Ovary (tissue), 10 donors: ENCODE measurements at places on chromosomes 1 and 21. TPM values are rescaled to one million over a fixed set of nuclear protein-coding genes. Genes with fewer than 3 reads are reported as not detected.

PEX10 gene
- 25.9 TPM for total RNA-seq

TNFRSF18 gene
- total RNA-seq = not detected

ZNF683 gene
- total RNA-seq = not detected

GRCh38 chr1:221801251-221801661 is 59.4 kb upstream of the DUSP10 start:
- no peaks in the 10 kb centered on the region for H3K36me3 ChIP-seq
- H3K27me3 ChIP-seq = no peaks in the 10 kb centered on the region
- H3K4me3 ChIP-seq = no peak overlapping the region
- H3K4me1 ChIP-seq = no peaks in the 10 kb centered on the region
